ENCODE measurements at places on chromosomes 1 and 21.

- DNase-seq = no peak
These were observed 76.4 kb downstream of the HS2ST1 start for GRCh38 chr1:86990826-86991225.

- DNase-seq = no peak
These were observed 55.6 kb downstream of the RPL5 start for GRCh38 chr1:92887465-92887864.

- peak; percentile 19 for DNase-seq
These were observed 162.6 kb downstream of the RUNX1 start for GRCh38 chr21:34886240-34887104.

- no peak for DNase-seq
These were observed 15.1 kb downstream of the AIDA start for GRCh38 chr1:222697203-222697602.

DNA sequence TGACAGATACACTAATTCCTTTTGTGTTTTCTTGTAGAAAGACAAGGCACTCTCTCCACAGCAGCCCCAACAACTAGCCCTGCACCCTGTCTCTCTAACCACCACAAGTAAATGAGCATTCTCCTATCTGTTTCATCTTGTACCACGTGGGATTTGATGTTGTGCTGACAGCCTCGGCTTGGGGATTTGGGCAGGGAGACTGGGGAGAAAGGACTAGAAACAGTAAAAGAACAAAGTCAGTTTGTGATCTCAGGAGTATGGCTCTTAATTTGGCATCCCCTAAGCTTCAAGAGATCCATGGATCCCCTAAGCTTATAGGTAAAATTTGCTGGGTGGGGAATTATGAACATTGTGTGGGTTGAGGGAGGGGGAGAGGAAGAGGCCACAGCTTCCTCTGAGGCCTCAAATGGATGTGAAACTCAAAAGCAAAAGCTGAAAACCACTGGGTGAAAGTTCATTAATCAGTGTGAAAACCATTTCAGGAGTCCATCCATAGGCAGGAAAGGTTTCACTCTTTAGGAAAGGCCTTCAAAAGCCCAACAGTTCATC lies 3.1 kb downstream of the C1orf162 start:
- no peak for DNase-seq
